Stimulated activated CD4-positive, alpha-beta T cell treated with anti-CD3 and anti-CD28 coated beads, Interleukin-12 subunit alpha, Interleukin-12 subunit beta, amount 100 ng/mL, for 24 hours (primary cell): ENCODE measurements at places on chromosomes 16 and 17.

- DNase-seq = no peak
These were observed 12.8 kb upstream of the CES3 start for GRCh38 chr16:66948134-66948836.

DNA sequence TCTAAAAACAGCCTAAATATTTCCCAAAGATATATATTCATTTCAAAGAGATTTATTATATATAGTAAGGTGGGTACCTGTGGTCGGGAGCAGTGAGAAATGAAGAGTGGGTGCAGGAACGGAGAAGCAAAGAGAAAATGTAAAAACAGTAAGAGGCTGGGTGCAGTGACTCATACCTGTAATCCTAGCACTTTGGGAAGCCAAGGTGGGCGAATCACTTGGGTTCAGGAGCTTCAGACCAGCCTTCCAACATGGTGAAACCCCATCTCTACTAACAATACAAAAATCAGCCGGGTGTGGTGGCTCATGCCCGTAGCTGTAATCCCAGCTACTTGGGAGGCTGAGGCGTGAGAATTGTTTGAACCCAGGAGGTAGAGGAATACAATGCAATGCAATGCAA, 257.1 kb downstream of the BCAS3 start:
- no peak for DNase-seq

DNA sequence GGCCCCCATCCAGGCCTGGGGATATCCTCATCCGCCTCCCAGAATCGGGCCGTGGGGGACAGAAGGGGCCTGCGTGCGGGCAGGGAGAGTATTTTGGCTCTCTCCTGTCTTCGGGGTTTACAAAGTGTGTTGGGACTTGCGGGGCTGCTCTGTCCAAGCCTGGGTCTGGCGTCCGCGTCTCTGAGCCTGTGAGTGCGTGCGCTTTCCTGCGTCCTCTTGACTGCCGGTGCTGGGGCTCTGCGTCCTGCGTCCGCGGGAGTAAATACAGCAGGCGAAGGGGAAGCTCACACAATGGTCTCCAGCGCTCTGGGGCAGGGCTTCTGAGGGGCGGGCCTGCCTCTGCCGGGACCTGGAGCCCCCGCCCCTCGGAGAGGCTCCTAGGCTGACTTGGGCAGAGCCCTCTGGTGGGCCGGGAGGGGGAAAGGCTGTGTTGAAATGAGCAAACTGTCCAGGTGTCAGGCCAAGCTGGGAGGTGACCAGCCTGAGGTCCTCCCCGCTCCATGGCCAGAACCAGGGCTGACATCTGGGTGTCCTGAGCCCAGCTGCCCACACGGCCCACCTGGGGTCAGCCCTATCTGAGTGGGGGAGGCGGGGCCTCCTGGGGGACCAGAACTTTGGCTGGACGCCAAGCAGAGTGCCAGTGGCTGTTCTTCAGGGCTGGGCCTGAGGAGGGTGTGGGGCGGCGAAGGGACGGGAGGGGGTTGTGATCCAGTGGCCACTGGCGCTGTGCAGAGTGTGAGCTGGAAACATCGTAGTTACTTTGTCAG, 233.6 kb downstream of the SEC14L1 start:
- peak; percentile 47 for DNase-seq

- DNase-seq = no peak
These were observed 82.9 kb downstream of the AIPL1 start for GRCh38 chr17:6352016-6352415.

DNA sequence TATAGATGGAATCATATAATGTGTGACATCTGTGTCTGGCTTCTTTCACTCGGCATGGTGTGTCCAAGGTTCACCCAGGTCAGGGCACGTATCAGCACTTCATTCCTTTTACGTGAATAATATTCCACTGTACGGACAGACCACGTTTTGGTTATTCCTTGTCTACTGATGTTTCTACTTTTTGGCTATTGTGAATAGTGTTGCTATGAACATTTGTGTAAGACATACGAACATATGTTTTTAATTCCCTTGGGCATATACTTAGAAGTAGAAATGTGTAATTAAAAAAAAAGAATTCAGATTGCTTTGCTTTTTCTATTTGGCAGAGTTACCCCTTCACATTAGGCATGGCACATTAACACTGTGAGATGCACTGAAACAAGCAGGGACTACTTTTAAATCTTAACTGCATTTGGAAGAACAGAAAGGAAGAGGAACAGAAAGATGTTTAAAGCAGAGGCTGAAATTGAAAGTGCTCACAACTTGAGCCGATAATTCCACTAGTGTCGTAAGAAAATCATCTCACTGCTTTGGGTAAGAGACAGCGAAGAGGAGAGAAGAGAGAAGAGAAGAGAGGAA, 105.3 kb downstream of the VPS53 start:
- DNase-seq = no peak
